ENCODE measurements at places on chromosomes 16 and 17. TPM values are rescaled to one million over a fixed set of nuclear protein-coding genes. Genes with fewer than 3 reads are reported as not detected.

The KRT32 gene
- total RNA-seq = not detected

The AIPL1 gene
- not detected for total RNA-seq

The GPRC5C gene
- not detected for total RNA-seq

The SP6 gene
- not detected for total RNA-seq

The SPIRE2 gene
- total RNA-seq = 1.3 TPM

The ITGAD gene
- 0.27 TPM for total RNA-seq

The CMTM2 gene
- 1.00 TPM for total RNA-seq

The NOXO1 gene
- total RNA-seq = 0.25 TPM

The SMTNL2 gene
- total RNA-seq = not detected

The MYH11 gene
- not detected for total RNA-seq

The KCNH4 gene
- total RNA-seq = 0.16 TPM

The VPS25 gene
- total RNA-seq = 68.9 TPM

The IGF2BP1 gene
- total RNA-seq = 0.02 TPM

The NR1D1 gene
- total RNA-seq = 3.9 TPM

The RRAD gene
- total RNA-seq = 0.66 TPM

The TANC2 gene
- 5.7 TPM for total RNA-seq

The PERCC1 gene
- not detected for total RNA-seq

The STH gene
- total RNA-seq = not detected

The SNAI3 gene
- 7.2 TPM for total RNA-seq

The HAP1 gene
- 0.36 TPM for total RNA-seq

The DYNLL2 gene
- 35.8 TPM for total RNA-seq

The TNP2 gene
- total RNA-seq = not detected

The ARHGAP23 gene
- total RNA-seq = 0.34 TPM

The METTL9 gene
- total RNA-seq = 79.7 TPM

The MYH13 gene
- not detected for total RNA-seq

The CIBAR2 gene
- not detected for total RNA-seq

The PDK2 gene
- total RNA-seq = 17.2 TPM

The PTX4 gene
- total RNA-seq = not detected

The ZFP3 gene
- 3.5 TPM for total RNA-seq

The SLC5A2 gene
- not detected for total RNA-seq

The TP53TG3 gene
- total RNA-seq = not detected

The GRAPL gene
- 19.8 TPM for total RNA-seq

The TRPV3 gene
- total RNA-seq = 0.27 TPM

The PRRT2 gene
- total RNA-seq = 1.1 TPM

The ZNF821 gene
- total RNA-seq = 5.3 TPM

The CLCN7 gene
- 53.9 TPM for total RNA-seq

The GJD3 gene
- not detected for total RNA-seq

The ASB16 gene
- total RNA-seq = 0.75 TPM

The CORO6 gene
- total RNA-seq = 3.1 TPM

The CSH2 gene
- total RNA-seq = not detected

The SRRM2 gene
- total RNA-seq = 595 TPM

The HP gene
- not detected for total RNA-seq

The TBC1D3K gene
- not detected for total RNA-seq

The MPV17L gene
- total RNA-seq = not detected
